ENCODE measurements at places on chromosomes 1 and 21.

DNA sequence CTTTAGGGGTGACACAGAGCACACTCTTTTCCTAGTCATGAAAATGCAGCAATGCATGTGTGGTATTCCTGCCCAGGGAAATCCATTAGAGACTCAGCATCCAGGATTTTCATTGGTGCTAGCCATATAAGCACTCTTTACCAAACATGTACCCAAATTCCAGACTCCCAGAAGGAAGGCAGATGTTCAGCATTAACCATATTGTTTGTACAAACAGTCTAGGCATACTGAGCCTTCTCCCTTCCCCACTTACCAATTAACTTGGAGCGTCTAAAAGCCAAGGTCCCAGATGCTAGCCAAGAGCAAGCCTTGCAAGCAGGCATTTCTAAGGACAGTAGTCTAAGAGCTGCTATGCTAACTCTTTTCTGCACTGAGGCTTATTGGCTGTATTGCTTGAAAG, 27.9 kb downstream of the ZBED6 start:
- DNase-seq: no peak

DNA sequence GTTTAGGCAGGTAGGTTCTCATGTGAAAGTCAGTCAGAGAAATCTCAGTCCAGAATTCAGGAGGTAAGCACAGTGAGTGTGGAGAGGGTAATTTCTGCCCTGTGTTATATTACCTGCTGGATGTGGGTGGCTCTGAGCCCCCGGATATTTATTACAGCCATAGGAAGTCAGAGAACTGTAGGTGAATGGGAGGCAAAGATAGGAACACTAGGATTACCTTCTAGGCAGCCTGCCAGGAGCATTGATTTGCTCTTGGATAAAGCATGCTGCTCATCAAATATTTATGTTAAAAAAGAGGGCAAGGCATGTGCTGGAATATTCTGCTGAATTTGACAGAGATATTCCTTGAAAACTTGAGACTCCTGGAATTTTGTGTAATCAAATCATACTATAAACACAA, 8.5 kb downstream of the GNG12 start:
- no peak for DNase-seq

DNA sequence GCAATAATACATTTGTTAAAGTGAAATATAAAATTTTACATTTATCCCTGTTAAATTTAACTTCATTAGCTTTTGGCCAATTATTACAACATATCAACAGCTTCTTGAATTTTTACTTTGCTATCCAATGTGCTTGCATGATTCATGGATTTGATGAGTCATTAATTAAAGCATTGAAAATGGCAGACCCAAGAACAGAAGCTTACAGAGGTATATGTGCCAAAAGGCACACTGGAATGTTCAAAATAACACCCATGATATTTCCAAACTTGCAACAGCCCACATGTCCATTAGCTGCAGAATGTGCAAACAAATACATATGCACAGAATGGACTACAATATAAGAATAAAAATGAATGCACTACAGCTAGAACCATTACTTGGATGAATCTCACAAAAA, 76.4 kb upstream of the MAN1A2 start:
- no peak for DNase-seq

DNA sequence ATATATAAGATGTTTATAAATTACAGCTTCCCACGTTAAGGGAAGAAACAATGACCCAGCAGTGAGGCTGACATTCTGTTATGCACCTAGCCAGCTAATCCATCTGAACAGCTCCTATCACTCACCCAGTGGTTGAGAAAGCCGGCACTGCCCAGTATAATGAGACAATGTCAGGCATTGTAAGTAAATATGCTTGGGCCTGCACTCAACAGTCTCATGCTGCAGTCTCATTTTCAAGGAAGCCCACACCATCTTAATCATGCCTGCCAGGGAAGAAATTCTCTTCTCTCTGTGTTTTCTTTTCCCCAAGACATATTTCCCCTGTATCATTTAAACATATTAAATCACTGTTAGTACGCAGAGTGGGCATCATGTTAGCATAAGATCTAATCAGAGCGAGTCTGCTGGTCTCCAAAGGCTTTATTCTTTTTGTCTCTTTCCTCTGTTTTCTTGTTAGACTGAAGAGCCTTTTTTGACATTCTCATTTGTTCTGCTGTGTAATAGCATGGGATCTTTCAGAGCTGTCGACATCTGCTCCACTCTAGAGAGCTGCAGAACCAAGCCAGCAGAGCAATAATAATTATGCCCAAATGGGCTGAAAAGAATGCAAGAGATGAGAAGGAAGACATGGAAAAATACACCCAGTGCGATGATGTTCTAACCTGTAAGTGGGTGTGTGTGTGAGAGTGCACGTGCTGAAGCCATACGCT, 67.6 kb upstream of the SLC22A15 start:
- no peak for DNase-seq

GRCh38 chr1:31627301-31627929, 9.9 kb downstream of the HCRTR1 start:
- DNase-seq: no peak

DNA sequence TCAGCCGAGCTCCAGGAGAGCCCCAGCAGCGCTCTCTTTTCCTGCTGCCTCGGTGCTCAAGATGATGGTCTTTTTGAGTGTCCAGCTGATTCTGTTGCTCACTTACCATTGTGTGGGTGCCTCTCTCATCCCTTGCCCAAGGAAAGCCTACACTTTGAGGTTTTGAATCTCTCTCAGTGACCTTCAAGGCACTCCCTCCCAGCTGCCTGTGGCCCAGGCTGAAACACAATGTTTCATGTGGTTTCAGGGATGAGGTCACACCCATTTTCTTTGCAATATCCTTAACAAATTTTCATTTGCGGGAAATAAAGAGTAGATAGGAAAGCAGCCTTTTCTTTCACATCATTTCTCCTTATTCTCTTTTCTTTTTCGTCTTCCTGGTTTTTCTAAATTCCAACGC, 12.6 kb upstream of the MRPS14 start:
- DNase-seq: no peak

DNA sequence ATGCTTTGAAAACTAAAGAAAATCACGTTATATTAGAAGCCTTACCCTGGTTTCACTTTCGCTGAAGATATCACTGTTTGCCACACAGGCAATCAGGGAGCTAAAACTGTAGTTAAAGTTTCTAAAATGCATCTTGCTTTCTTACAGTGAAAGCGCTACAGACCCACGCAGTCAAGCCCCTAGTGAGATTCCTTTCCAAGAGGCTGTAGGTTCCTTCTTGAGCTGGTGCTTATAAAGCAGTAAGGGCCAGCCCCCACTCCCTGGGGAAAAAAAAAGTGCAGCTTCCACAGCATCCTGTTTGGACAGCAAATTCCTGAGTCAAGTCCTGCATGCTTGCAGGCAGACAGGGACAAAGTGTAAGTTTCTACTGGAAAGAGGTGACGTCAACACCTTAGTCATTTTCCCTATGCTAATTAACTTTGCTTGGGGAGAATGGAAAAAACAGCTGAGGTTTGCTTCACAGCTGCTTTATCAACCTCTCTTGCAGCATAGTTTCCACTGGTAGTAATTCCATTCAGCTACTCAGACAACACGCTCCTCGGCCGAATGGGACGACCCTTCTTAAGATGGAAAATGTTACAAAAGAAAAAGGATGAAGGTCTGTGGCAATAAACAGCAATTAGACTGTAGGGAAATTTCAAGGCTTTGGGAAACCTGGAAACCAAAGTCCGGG, 14.7 kb upstream of the KCNE1 start:
- DNase-seq: no peak

DNA sequence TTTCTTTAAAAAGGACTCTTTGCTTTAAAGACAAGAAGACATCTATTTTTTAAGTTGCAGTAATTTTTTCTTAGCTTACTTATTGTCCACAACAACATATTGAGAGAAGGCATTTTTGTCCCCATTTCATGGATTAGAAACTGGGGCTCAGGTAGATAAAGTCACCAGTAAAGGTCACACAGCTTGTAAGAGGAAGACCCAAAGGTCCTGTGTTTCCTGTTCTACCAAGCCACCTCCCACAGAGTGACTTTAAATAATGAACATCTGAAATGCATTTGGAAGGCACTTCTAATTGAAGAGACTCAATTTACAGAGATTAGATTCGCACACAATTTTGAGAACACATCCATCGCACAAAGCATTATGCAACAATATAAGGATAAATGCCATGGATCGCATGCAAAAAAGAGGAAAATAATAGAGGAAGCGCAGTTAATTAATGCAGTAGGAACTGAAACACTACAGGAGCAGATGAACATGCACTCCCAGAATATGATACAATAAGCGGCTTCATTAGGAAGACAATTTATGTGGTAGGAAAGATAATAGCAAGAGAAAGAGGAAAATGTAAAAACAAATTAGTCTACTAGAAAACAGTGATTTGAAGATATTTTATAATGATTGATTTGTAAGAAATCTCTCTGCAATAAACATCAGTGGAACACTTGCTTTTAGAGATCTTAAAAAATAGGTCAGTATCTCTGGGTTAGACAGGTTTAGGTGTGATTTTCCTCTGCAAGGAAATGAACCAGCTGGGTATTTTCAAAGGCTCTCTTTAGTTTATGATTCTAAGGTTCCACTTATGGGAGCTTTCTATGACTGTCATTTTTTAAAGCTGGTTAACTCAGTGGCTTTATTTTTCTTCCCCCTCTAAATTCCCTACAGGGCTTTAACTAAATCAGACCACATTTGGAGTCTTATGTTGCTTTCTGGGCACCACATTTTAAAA, 27.1 kb upstream of the CD2 start:
- DNase-seq: no peak

DNA sequence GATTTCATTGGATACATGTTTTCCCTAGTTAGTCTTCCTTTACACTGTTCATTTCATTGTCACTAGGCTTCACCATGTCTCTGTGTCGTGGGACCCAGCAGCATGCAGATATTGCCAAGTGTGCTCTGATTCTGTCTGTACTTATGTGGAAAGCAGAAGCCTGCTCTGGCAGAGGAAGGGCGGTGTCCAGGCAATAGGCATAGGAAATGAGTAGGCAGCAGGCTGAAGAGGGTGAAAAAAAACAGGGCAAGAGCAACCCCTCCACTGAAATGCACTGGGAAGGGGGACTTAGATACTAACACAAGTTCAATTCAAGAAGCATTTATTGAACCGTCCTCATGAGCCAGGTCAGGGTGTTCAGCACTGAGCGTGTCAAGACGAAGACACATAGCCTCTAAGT, 85.2 kb upstream of the VAV3 start:
- DNase-seq: no peak

DNA sequence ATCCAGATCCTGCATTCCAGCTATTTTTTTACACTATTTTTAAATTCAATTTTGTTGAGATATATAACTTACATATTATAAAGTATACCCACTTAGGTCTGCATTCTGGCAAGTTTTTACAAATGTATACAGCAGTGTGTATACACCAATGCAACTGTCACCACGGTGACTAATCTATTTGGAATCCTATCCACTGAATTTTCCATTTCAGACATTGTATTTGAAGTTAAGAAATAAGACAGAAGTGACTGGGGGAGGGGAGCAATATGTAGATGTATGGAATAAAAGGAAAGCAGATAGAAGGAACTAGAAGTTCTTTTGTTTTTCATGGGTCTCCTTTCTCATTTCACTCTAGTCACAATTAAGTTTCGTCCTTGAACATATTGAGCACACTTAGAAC, 431.5 kb upstream of the CHRM3 start:
- no peak for DNase-seq

DNA sequence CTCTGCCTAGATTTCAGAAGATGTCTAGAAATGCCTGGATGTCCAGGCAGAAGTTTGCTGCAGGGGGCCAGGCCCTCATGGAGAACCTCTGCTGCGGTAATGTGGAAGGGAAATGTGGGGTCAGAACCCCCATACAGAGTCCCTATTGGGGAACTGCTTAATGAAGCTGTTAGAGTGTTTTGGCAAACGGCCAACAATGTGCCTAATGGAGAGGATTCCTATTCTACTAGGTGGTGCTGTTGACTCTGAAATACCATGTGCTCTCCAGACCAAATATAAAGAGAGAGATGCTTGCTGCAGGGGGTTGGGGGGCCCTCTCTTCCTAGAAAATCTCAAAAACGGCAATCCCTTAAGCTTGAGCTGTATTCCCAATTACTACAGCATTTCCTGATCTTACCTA, 57.1 kb upstream of the DR1 start:
- no peak for DNase-seq

GRCh38 chr1:27572019-27572678, 31.8 kb downstream of the AHDC1 start:
- no peak for DNase-seq

DNA sequence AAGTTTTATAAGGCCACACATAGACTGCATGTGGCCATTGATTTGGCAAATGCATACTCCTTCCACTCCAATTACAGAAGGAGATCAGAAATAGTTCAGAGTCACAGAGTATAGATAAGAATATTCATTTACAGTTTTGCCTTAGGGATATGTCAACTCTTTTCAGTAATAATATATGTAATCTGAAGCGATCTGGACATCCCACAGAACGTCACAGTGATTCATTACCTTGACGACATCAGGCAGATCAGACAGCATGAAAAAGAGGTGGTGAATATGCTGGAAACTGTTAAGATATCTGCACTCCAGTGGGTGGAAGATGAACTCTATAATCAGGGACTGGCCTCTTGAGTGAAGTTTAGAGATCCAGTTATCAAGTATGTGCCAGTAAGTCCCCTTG, 240.4 kb downstream of the DPYD start:
- DNase-seq: no peak

DNA sequence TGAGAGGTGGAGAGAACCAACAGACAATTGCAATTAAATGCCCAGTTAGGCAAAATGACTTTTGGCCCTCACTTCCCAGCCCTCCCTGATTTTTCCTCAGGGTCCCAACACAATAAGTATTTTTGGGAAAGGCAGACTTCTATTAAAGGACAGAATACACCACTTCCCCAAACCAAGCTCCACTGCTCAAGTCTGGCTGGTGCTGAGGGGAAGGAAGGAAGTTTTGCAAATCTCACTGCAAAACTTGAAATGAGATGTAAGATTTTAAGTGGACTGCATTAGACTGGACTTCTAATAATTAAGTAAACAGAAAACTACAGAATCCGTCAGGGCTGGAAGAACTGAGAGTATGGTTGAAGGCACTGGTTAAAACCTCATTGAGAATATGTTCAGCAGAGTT, 32.2 kb upstream of the CD1D start:
- no peak for DNase-seq

GRCh38 chr1:32771561-32772280, 45.4 kb downstream of the YARS1 start:
- DNase-seq: no peak

DNA sequence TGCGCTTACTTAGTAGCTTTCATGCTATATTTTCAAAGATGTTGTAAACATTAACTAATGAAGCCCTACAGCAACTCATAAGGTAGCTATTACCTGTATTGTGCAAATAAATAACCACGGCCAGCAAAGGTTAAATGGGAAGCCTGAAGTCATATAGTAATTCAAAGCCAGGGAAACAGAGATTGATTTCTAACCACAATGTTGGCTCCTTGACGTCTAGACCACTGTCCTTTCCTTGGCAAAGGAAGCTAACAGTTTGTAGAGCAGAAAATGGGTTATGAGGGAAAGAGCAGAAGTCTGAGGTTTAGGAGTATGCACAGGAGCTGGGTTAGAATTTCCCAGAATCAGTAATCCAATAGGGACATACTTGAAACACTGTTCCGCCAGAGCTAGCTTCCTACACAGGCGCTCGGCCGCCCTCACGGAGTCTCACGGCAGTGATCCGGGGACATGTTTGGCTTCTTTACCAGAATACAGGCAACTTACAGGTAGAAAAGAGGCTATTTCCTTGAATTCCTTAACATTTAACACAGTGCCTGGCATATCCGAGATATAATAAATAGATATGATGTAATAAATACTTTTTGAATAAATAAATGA, 298.8 kb upstream of the LYPLAL1 start:
- no peak for DNase-seq

Data from activated effector memory CD4-positive, alpha-beta T cell treated with Interleukin-2 at 50 U/mL for 16 hours (primary cell).